ENCODE measurements at places on chromosomes 16 and 17.

GRCh38 chr17:40026816-40027613, 11.8 kb downstream of the CSF3 start:
- DNase-seq = peak; percentile 72

DNA sequence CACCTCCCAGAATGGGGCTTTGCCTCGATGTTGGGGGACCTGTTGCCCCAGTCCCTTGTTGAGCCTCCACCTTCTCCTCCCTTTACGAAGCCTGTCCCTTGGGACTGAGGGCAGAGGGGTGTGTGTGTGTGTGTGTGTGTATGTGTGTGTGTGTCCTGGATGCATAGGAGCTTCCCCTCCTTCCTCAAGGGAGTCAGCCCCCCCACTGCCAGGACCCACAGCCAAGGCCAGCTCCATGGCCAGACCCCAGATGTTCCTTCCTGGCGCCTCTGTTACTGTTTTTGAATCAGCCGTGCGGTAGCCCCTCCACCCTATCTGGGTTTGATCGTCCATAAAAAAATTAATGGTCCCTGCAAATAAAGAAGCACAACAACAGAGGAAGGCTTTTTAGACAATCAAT, 17.7 kb upstream of the DOK4 start:
- no peak for DNase-seq

DNA sequence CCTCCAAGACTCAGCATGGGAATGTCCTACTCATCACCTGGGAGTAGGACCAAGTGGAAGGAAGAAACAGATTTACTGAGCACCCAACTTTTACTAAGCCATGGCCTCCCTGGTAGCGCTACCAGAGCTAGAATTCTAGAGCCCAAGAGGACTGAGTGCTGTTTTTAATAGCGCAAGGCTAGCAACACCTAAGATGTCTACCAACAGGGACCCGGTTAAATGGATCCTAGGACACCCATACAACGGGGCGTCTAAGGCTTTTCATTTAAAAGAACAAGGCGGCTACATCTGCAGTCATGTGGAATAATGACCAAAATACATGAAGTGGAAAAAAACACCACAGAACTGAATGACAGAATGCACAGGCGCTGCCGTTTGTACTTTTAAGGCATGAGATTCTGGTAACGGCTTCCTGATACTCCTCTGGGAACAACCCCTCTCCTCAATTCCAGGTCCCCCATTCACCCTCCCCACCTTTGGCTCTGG, 5.1 kb downstream of the GGA2 start:
- DNase-seq = no peak

GRCh38 chr16:3945751-3946603, 65.5 kb upstream of the CREBBP start:
- DNase-seq = no peak

DNA sequence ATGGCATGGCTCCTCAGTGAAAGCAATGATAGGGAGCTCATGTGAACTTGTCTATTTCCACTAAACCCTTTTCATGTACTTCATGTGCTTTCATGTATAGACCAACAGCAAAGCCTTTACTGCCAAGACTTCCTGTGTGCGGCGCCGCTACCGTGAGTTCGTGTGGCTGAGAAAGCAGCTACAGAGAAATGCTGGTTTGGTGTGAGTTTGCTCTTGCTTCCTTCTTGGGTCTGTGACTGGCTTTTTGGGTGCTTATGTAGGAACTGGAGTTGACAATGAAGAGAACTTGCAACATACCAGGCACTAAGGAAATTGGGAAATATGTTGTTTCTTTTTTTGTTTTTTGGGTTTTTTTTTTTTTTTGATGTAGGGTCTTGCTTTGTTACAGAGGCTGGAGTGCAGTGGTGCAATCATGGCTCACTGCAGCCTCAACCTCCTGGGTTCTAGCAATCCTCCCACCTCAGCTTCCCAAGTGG, 5.7 kb downstream of the SNX11 start:
- peak; percentile 44 for DNase-seq

GRCh38 chr17:40100419-40100668, at the start of gene NR1D1:
NR1D1 (minus strand) TSS chr17:40100589; CDS start chr17:40100094, 495 bp downstream.
- no peak for DNase-seq

GRCh38 chr17:40038882-40039513, 15.2 kb downstream of the MED24 start:
- DNase-seq = no peak

DNA sequence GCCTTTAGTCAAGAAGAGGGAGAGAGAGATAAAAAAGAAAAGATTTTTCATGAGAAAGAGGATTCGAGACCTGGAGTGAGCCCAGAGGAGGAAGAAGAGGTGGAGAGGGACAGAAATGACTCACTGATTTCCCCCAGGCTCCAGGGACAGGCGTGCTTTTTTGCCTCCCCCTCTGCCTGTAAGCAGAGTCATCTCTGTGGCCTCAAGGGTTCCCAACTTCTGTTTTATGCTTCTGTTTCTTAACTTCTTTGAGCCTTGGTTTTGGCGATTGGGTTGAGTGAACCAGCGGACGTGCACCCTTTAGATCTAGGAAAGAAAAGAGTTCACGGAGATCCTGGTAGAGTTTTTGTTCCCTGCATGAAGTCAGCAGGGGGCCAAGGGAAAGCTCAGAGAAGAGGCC, 147.9 kb upstream of the NOL11 start:
- DNase-seq = no peak

GRCh38 chr17:30309591-30309990, 17.8 kb upstream of the BLMH start:
- DNase-seq = no peak

DNA sequence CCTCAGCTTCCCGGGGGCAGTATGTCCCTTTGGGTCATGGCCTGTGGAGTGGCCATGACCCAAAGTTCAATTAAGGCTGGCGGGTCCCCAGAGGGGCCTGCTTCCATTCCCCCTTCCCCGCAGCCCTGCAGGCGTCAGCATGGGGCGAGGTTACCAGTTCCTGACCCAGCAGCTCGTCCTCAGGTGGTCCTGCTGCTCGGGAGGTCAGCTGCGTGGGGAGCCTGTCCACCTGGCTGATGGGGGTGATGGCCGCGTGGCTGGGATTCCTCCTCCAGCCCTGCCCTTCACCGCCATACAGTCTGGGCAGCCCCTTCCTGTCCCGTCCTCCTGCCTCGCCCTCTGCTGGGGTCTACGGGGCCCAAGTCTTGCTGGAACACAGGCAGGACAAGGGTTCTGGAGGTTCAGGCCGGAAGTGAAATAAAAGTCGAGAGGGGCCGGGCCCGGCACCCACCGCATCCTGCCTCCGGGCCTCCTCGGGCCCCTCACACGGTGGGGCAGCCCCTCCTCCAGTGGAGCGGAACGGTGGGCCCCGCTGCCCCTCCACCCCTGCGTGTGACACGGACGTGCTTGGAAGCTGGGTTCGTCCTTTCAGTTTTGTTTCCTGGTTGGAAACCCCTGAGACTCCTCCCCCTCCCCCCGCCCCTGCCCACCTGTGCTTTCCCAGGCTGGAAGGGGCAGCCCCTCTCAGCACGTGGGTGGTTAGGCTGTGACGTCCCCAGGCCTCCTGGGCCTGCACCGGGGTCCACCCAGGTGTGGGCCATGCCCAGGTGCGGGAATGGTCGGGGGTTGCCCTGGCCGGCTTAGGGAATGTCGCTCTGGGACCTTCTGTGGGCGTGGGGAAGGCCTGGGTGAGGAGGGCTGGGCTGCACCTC, 6.8 kb downstream of the UBALD2 start:
- DNase-seq = peak; percentile 52

- DNase-seq = peak; percentile 79
Observed at GRCh38 chr17:45584092-45585036, 93.8 kb upstream of the PLEKHM1 start.

DNA sequence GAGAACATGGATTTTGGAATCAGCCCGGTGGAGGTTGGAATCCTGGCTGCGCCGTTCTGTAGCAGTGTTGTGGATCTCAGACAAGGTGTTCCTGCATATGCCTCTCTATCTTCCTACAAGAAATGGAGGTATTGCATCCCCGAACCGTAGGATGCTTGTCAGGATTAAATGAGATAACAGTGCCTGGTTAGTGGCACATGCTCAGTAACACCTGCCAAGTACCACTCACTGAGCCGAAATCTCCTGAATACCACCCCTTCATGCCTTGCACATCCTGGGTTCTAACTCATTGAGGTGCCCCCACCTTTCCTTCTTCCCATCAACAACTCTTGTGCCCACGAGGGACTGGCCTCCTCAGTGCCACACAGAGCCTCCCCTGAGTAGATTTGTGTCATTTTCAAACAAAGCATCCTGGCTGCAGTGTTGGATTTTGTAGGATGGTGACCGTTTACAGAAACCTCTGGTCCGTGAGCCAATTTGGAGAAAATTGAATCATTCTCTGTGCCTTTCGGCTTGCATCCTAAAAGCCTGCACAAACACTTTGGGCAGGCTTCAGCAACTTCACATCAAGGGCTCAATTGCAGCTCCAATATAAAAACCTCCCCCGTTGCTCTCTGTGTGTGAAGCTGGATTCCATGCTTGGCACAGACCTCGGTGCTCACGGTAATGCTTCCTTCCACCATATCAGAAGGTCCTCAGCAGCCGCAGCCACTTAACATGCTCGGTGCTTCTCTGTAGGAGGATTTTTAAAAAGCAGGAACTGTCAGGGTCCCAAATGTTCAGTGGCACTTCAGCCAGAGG, 84.2 kb downstream of the WWOX start:
- DNase-seq = no peak

DNA sequence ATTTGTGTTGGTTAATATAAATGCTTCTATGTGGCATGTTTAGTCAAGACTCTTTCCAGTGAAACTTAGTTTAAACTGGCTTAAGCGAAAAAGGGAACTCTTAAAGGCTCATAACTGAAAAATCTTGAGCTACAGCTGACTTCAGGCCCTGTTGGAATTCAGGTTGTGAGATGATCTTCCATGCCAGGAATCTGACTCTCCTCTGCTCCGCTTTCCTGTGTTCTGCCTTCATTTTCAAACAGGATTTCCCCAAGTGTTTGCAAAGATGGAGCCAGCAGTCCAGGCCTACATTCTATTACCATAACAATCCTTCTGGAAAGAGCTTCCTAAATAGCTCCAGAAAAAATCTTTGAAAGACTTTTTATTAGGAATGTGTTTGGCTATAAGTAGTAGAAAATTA, 134.9 kb downstream of the NLK start:
- no peak for DNase-seq

- DNase-seq = no peak
Observed at GRCh38 chr17:57662644-57663308, 82.3 kb downstream of the CCDC182 start.

DNA sequence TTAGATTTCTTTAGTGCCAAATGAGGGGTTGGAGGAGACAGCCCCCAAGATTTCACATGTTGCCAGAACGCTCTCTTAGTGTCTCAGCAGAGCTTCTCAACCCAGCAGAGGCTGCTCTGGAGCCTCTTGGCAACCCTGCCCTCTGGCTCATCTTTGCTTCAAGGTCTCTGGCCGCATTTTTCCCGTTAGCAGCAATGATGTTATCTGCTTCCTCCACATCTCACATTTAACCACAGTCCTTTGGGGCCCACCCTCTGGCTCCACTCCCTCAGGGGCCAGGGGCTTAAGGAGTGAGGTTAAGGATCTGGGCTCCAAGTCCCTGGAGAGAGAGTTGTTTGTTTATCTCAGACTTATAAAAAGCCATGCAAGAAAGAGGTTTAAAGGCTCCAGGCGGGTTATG, 3.3 kb upstream of the XYLT1 start:
- peak; percentile 39 for DNase-seq

GRCh38 chr17:58329035-58329809, 627 bp upstream of the TSPOAP1 start:
- DNase-seq = peak; percentile 79

GRCh38 chr17:8847891-8848290, 19.6 kb downstream of the PIK3R6 start:
- no peak for DNase-seq

All from CD4-positive, alpha-beta T cell (primary cell).